ENCODE measurements at places on chromosomes 5 and 9. TPM values are rescaled to one million over a fixed set of nuclear protein-coding genes. Genes with fewer than 3 reads are reported as not detected.

Gene LCN9
- not detected for total RNA-seq

- no peak overlapping the region for H3K27ac ChIP-seq
- H3K4me1 ChIP-seq = no peaks in the 10 kb centered on the region
- no peaks in the 10 kb centered on the region for H3K36me3 ChIP-seq
- no peak overlapping the region for H3K4me3 ChIP-seq
- H3K27me3 ChIP-seq = no peaks in the 10 kb centered on the region
Measured at GRCh38 chr5:169146158-169146557, 154.8 kb downstream of the SLIT3 start.

Gene CCNB1
- 122 TPM for total RNA-seq

Gene MATR3
- total RNA-seq = 243 TPM

DNA sequence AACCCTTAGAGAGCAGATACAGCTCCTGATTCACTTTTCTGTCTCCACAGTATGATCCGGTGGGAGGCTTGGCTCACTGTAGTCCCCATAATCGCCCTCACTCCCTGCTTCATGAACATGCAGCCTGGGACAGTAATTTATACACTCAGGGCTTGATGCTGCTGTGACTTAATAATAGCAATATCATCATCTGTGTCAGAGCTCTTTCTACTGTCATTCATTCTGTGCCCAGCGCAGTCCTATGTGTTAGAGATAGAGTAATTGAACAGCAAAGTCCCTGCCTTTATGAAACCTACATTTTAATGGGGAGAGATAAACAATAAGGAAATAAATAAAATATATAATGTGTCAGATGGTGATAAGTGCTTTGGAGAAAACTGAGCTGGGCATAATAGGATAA is 2.8 kb upstream of the HEMGN start:
- no peak overlapping the region for H3K27ac ChIP-seq
- no peak for DNase-seq
- H3K27me3 ChIP-seq = peaks cover 17% of the 10 kb centered on the region
- H3K4me1 ChIP-seq = peaks cover 15% of the 10 kb centered on the region

DNA sequence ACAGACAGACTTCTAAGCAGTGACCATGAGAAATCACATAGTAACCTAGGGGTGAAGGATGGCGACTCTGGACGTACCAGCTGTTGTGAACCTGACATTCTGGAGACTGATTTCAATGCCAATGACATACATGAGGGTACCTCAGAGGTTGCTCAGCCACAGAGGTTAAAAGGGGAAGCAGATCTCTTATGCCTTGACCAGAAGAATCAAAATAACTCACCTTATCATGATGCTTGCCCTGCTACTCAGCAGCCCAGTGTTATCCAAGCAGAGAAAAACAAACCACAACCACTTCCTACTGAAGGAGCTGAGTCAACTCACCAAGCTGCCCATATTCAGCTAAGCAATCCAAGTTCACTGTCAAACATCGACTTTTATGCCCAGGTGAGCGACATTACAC is 38.0 kb upstream of the CCDC152 start:
- peak overlapping the region; percentile 18 for H3K4me3 ChIP-seq
- H3K27ac ChIP-seq = no peak overlapping the region
- H3K4me1 ChIP-seq = peaks cover 17% of the 10 kb centered on the region
- no peaks in the 10 kb centered on the region for H3K36me3 ChIP-seq
- H3K27me3 ChIP-seq = peaks cover 35% of the 10 kb centered on the region

GRCh38 chr9:91187965-91188344 is 173.8 kb downstream of the AUH start:
- H3K4me3 ChIP-seq = no peak overlapping the region
- H3K27ac ChIP-seq = peak overlapping the region; percentile 86
- DNase-seq = no peak
- H3K27me3 ChIP-seq = no peaks in the 10 kb centered on the region
- H3K4me1 ChIP-seq = peaks cover 50% of the 10 kb centered on the region
- H3K36me3 ChIP-seq = peaks cover 13% of the 10 kb centered on the region

Gene DRD1
- total RNA-seq = not detected

GRCh38 chr9:26237256-26237655 is 559.0 kb upstream of the TUSC1 start:
- H3K36me3 ChIP-seq = no peaks in the 10 kb centered on the region
- H3K4me3 ChIP-seq = no peak overlapping the region
- no peak overlapping the region for H3K27ac ChIP-seq
- DNase-seq = no peak

- peaks cover 13% of the 10 kb centered on the region for H3K36me3 ChIP-seq
- no peak overlapping the region for H3K27ac ChIP-seq
- H3K4me3 ChIP-seq = no peak overlapping the region
- H3K27me3 ChIP-seq = no peaks in the 10 kb centered on the region
- H3K4me1 ChIP-seq = no peaks in the 10 kb centered on the region
Measured at GRCh38 chr5:177526791-177527190, 10.0 kb upstream of the DDX41 start.

Gene LIX1
- not detected for total RNA-seq

DNA sequence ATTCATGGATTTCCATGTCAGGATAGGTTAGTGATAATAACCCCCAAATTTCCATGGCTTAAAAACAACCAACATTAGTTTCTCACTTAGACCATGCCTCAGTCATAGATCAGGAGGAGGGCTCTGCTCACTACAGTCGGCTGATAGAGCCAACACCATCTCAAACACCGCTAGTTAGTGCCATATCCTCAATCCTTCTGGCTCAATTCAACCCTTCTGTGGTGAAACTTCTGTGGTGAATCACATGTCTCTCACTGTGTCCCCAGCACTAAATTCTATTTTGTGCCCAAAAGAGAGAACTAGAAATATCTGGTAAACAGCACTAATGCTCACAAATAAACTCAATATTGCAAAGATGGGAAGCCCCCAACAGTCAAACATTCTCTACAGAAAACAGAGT is 21.1 kb downstream of the ECPAS start:
- H3K27me3 ChIP-seq = no peaks in the 10 kb centered on the region
- no peak overlapping the region for H3K27ac ChIP-seq
- peaks cover 33% of the 10 kb centered on the region for H3K36me3 ChIP-seq

GRCh38 chr5:82077496-82077895 is 105.7 kb downstream of the ATG10 start:
- no peaks in the 10 kb centered on the region for H3K27me3 ChIP-seq
- no peak for DNase-seq
- no peaks in the 10 kb centered on the region for H3K4me1 ChIP-seq
- no peaks in the 10 kb centered on the region for H3K36me3 ChIP-seq
- no peak overlapping the region for H3K27ac ChIP-seq
- no peak overlapping the region for H3K4me3 ChIP-seq

GRCh38 chr9:37342895-37343294 is 79.6 kb upstream of the GRHPR start:
- no peak overlapping the region for H3K27ac ChIP-seq
- H3K27me3 ChIP-seq = no peaks in the 10 kb centered on the region
- H3K4me3 ChIP-seq = no peak overlapping the region
- H3K36me3 ChIP-seq = no peaks in the 10 kb centered on the region
- H3K4me1 ChIP-seq = no peaks in the 10 kb centered on the region
- DNase-seq = no peak

Gene GLRA1
- total RNA-seq = not detected

DNA sequence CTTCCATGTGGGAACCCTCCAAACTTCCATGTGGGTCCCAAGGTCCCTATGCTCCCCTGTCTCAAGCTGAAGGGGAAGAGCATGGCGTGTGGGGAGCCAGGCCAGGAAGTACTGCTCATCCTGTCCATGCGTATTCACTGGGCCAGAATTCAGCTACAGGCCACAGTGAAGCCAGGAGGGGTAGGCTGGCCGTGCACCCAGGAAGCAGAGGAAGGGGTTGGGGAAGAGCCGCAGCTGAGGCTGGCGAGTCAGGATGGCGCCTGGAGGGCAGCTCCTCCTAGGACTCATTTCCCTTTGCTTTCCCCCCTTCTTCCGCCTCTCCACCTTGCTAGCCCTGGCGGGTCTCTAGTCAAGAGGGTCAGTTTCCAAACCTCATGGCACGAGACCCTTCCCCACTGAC is 57.4 kb downstream of the ROPN1L start:
- no peaks in the 10 kb centered on the region for H3K27me3 ChIP-seq
- no peaks in the 10 kb centered on the region for H3K36me3 ChIP-seq
- no peak overlapping the region for H3K4me3 ChIP-seq
- H3K27ac ChIP-seq = no peak overlapping the region
- H3K4me1 ChIP-seq = no peaks in the 10 kb centered on the region

- no peak overlapping the region for H3K4me3 ChIP-seq
Measured at GRCh38 chr5:115713408-115713807, 87.6 kb upstream of the TMED7 start.

Gene LCN15
- total RNA-seq = not detected

Gene PCDHGA4
- total RNA-seq = 0.37 TPM

Gene ANKRD34B
- not detected for total RNA-seq

GRCh38 chr5:52748590-52748989 is 39.1 kb upstream of the ITGA1 start:
- H3K36me3 ChIP-seq = peaks cover 2% of the 10 kb centered on the region
- peaks cover 39% of the 10 kb centered on the region for H3K4me1 ChIP-seq
- H3K4me3 ChIP-seq = no peak overlapping the region
- no peak for DNase-seq
- H3K27ac ChIP-seq = peak overlapping the region; percentile 25

Measured in activated CD4-positive, alpha-beta T cell treated with anti-CD3 and anti-CD28 coated beads, Interleukin-2, amount 10 ng/mL, durations not matched to agents 24 days and 14 days (primary cell).